ENCODE measurements at places on chromosomes 4 and X.
A peak's percentile ranks its signal among the peaks of the same experiment; 100 is the strongest.

- DNase-seq: no peak
Measured at GRCh38 chr4:38785041-38785790, 2.4 kb upstream of the TLR10 start.

- DNase-seq: peak; percentile 66
Measured at GRCh38 chr4:112321776-112322684, 24.9 kb downstream of the ALPK1 start.

DNA sequence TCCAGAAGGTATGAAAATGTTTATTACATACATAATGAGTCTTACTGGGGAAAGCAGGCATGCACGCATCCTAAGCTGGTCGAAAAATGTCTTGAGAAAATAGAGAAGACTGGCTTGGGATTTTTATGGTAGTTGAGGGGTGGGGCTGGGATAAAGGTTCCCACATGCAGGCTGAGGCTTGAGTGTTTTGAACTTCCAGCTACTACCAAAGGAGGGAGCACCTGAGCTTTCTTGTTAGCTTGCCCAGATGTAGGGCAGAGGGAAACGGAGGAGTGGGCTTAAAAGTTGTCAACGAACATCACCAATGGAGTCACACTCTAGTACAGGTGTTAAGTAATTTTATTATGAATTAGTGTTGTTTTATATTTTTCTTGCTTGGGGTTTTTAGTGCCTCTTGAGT is 39.6 kb upstream of the SRPX start:
- DNase-seq: no peak

DNA sequence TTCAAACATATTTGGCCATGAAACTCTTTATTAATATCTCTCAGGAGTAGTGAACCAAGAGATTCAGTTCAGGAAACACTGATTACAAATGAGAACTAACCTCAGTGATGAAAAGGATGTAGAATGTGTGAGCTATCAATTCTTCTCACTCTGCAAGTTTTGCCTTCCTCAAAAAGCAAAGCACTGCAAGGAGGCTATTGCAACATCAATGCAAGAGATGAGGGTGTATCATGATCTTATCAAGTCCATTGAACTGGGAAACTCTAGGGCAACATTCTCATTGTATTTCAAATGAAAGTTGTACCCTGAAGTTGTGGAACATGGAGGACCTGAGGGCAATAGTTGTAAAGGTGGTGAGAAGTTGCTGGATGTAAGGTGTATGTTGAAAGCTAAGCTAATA is 56.4 kb upstream of the VEGFC start:
- no peak for DNase-seq

GRCh38 chr4:185566972-185567371 is 31.7 kb upstream of the PDLIM3 start:
- DNase-seq: no peak

Data from stimulated activated CD8-positive, alpha-beta memory T cell treated with anti-CD3 and anti-CD28 coated beads, Interleukin-12 subunit alpha, Interleukin-12 subunit beta, amount 100 ng/mL, for 1 hour (primary cell).